Right renal cortex interstitium (tissue), 3 donors: ENCODE measurements at places on chromosomes 2 and 18. TPM values are rescaled to one million over a fixed set of nuclear protein-coding genes. Genes with fewer than 3 reads are reported as not detected.
A peak's percentile ranks its signal among the peaks of the same experiment; 100 is the strongest.

THSD7B gene
- polyA plus RNA-seq = 5.4 TPM

NETO1 gene
- 0.83 TPM for polyA plus RNA-seq

GFPT1 gene
- 37.0 TPM for polyA plus RNA-seq

TMEM247 gene
- polyA plus RNA-seq = not detected

GRCh38 chr2:37742286-37742685, 70.8 kb upstream of the CDC42EP3 start:
- DNase-seq = no peak

- DNase-seq = no peak
Observed at GRCh38 chr18:59874166-59874565, 25.6 kb upstream of the PMAIP1 start.

DNA sequence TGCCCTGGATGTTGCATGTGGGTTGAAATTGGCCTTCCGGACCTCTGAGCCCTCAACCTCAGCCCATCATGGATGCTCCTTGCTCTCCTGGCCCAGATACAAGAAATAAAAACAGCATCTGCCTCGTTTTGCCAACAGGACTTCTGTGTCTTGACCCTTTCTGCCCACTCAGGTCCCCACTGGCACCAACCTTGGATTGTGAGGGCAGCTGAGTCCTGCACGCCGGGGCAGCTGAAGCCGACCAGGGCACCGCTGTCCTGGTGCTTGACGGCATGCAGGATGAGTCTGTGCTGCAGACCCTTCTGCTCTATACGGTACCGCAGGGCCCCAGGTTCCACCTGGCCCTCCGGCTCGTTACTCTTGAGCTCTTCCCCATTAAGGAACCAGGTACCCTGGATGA, 4.7 kb downstream of the OBSL1 start:
- no peak for DNase-seq

GRCh38 chr18:5253910-5254309, 41.6 kb downstream of the ZBTB14 start:
- DNase-seq = no peak

DNA sequence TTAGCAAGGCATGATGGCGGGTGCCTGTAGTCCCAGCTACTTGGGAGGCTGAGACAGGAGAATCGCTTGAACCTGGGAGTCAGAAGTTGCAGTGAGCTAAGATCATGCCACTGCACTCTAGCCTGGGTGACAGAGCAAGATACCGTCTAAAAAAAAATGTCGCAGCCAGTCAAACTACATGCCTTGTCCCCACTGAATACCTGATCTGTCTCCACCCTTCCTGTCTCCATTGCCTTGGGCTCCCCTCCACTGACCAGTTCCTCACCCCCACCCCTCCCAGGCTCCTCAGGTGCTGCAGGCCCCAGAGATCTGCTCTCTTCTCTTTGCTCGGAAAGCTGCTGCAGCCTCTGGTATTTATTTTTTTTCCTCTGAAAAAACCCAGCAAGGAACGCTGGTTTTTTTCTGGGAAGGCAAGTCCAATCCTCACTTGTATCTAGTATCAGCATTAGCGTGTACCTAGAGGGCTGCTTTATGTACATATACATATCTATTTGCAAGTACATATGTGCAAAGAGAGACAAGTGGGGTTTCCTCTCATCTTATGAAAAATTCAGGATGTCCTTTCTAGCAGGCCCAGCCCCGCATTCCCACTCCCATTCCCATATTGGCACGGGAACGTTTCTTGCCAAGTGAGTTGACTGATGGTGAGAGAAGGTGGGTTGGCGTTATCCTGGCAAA, 4.4 kb downstream of the PSD4 start:
- no peak for DNase-seq

GRCh38 chr2:120820263-120820952, 84.7 kb downstream of the GLI2 start:
- peak; percentile 52 for DNase-seq

GRCh38 chr2:8927510-8928455, 75.7 kb downstream of the MBOAT2 start:
- DNase-seq = no peak

DNA sequence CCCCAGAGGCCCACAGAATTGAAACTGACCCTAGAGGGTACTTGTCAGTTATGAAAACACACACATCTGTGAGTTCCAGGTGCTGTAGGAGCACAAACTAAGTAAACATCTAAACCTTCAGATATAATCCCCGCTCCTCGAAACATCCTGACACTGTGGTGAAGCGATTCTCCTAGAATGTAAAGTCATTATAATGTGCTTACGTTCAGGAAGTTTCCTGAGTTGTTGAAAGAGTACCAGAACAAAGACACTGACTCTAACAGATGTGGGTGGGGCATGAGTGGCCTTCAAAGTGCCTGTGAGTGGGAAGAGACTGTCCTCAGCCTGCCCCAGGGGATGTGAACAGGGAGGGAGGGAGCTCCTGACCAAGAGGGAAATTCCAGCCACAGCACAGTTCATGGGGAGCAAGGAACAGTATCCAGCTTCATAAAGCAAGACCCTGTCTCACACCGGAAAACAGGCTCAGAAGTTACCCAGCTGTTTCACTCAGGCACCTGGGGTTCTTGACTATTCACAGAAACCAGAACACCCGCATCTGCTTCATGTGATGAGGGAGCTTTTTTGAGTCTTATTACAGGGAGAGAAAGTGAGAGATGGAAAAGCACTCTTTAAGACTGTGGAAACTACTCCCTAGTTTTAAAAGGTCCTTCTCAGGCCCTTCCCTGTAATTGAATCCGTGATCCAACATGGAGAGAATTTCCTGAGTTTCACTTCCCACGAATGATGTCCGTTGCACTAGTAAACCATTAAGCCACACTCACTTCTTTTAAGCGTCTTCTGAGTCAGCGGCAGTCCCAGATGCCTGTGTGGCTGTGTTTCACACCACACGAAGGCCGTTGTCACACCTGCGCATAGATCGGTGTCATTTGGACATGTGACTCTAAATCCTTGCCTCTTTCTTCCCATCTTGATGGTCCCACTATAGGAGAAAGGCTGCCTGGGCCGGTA, 88.6 kb upstream of the EML6 start:
- DNase-seq = no peak

GRCh38 chr2:121172456-121172855, 112.5 kb downstream of the TFCP2L1 start:
- DNase-seq = no peak

GRCh38 chr18:9792565-9793245, 84.6 kb downstream of the RAB31 start:
- DNase-seq = no peak

- no peak for DNase-seq
Observed at GRCh38 chr18:11664286-11664685, 24.8 kb upstream of the GNAL start.

DNA sequence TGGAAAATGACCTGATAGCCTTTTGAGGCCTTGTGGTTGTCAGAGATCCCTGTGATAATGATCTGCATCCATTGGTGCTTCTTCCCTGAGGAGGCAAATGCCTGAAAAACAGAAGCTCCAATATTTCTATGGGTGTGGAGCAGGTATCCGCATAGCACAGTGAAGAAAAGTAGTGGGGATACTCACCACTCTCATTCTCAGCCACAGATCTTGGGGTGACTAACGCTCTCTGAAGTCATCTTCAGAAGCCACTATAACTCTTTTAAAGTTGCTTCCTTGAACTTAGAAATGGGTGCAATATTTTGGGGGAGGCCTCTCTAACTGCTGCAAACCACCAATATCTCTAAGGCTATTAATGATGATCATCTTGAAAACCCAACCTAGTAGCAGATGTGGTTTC, 46.2 kb downstream of the ARHGAP15 start:
- no peak for DNase-seq

DNA sequence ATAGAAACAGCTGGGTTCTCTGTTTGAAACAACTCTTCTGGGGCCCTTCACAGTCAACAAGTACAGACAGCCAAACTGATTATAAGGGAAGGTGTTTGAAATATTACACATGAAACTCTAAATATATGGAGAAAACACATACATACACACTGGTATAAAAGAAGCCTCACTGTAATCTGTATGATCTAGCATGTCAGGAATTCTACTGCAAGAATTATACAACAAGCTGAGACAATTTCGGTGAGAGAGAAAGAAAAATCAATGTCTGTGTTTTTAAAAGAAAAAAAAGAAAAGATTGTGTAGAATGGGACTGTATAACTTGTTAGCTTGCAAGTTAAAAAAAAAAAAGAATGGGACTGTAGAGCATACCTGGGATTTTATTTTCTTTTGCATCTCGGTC, 26.3 kb downstream of the IRS1 start:
- DNase-seq = no peak

DNA sequence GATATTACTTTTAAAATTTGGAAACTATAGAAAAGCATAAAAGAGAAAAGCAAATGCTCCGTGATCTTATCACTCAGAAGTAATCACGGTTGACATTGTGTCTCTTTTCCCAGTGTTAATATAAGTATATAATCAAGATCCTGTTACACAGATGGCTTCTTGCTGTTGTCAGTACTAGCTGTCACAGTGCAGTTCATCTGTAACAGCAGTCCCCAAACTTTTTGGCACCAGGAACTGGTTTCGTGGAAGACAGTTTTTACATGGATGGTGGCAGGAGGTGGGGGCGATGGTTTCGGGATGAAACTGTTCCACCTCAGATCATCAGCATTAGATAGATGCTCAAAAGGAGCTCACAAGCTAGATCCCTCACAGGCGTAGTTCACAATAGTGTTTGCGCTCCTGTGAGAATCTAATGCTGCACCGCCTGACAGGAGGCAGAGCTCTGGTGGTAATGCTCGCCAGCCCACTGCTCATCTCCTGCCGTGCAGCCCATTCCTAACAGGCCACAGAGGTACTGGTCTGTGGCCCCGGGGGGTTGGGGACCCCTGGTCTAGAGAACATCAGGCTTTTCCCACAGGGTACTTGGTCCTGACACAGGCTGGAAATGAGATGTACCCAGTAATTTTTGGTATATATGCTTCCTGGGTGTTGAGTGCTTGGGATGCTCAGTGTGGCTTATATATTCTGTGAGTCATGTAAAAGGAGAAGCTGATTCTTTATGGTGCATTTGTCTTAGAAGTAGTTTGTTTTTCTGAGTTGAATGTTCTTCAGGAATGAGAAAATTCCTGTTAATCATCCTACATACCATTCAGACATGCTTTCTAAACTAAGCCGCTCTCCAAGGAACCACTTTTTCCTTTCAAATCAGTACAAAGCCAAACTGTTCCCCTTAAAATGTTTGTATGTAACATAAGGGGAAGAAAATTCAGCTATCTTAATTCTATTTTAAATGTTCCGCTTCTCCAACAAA, 121.8 kb downstream of the NCK2 start:
- no peak for DNase-seq

- no peak for DNase-seq
Observed at GRCh38 chr18:76350134-76351025, 144.7 kb downstream of the ZNF516 start.

GRCh38 chr2:195451160-195451559, 205.9 kb upstream of the SLC39A10 start:
- no peak for DNase-seq

DNA sequence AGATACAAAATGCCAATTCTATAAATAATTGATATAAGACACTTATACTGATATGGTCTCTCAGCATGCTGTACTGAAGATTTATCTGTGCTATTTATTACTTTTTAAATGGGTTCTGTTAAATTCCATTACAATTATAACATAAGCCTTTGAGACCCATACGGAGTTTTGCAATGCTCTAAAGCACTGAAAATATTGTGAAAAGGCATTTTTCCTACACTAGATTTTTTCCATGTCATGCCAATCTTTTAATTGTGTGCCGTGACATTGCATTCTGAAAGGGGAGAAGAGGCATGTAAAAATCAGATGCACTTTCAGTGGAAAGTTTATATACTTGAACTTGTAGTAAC, 46.5 kb downstream of the EFEMP1 start:
- no peak for DNase-seq
